ENCODE measurements at places on chromosomes 13 and 19.

DNA sequence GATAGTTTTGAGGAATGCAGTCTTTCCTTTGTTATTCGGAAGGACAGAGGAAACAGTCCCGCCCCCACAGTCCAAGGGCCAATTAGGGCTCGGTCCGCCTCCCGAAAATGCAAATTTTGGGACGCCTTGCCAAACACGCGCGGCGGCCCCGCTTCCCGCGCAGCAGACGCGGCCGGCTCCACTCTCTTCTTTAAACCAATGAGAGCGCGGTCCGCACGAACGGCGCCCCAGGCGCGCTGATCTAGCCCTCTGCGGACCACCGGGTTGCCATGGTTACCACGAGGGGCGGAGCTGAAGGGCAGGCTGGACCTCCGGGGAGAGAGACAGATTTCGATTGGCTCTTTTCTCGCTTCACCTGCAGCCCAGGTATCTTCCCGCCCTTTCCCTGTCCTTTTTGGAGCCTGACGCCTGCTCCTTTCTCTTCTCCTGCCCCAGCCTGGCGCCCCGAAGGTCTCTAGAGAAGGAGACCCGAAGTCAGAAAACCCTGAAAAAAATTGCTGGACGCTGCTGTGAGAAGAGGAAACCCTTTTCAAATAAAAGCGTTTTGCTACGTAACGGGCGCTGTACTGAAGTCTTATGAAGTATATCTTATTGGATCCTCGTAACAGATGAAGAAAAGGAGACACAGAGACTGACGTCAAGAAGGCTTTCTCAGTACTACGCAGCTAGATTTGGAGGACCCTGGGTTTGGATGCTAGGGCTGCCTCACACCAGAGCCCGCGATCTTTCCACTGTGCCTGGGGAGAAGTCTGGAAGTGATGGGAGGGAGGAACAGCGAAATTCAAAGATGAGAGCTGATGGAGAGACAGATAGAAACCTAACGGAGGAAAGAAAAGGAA, 2.0 kb downstream of the PTH2 start:
- no peak for DNase-seq

DNA sequence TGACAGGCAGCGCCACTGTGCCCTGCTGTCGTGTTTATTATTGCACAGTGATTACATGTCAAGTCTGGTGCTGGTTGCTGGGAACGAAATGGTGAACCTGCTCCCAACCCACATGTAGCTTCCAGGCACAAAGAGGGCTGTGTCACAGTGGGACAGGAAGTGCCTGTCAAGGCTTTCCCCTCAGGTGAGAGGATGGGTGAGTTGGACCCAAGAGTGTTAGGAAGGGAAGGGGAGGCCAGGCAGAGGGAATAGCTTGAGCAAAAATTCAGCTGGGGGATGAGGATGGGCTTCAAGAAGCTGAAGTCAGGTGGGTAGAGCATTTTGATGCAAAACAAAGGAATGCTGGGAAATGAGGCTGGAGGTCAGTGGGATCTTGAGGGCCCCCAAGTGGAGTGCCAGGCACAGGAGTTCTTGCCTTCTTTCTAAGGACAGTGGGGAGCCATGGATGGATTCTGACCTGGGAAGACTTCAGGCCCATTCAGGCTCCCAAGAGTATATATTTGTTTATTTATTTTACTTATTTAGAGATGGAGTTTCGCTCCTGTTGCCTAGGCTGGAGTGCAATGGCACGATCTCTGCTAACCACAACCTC, 8.5 kb upstream of the QTRT1 start:
- DNase-seq = no peak

DNA sequence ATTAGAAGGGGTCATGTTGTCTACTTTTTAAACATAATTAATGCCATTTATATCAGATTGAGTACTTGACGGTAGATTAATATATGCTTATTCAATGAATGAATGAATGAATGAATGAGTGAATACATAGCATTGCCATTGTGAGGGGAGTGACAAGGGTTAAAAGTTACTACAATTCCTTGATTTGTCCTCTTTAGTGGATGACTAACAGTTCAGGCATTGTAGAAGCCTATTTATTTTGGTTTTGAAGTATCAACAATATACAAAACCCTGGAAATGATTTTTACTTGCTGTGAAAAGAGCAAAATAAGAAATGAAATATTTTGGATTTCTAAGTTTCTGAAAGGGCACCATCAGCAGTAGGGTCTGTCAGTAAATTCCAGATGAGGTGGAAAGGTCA, 122.7 kb downstream of the CYSLTR2 start:
- DNase-seq = no peak

GRCh38 chr19:53507523-53508442, 30.2 kb upstream of the ZNF331 start:
- DNase-seq = no peak

DNA sequence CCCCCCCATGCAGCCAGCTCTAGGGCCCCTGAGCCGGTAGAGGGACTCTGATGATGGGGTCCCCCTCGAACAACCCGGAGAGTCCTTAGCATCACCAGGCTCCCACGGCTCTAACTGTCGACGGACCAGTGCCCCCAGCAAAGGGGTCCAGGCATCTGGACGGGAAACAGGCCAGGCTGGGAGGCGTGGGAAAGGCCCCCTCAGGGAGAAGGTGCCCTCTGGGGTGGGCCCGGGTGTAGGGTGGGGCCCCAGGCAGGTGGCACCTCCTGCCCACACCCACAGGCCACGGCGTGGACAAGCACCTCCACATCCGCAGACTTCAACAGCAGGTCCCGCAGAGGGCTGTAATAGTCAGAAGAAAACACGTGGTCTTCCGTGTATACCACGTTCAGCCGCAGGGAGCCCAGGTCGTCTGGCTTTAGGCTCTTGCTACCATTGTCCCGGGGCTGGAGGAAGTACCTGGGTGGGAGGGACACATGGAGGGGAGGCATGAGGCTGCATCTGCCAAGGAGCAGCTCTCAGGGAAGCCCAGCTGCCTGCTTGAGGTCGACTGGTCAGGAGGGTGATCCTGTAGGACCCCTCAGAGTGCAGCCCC, 44.7 kb upstream of the C13orf46 start:
- no peak for DNase-seq

Data from activated CD4-positive, CD25-positive, alpha-beta regulatory T cell (primary cell).